Right forelimb (tissue), 1 donor: ENCODE measurements at places on chromosomes 3 and 15.

GRCh38 chr3:42066516-42067181 lies 24.5 kb upstream of the TRAK1 start:
- no peak for DNase-seq

DNA sequence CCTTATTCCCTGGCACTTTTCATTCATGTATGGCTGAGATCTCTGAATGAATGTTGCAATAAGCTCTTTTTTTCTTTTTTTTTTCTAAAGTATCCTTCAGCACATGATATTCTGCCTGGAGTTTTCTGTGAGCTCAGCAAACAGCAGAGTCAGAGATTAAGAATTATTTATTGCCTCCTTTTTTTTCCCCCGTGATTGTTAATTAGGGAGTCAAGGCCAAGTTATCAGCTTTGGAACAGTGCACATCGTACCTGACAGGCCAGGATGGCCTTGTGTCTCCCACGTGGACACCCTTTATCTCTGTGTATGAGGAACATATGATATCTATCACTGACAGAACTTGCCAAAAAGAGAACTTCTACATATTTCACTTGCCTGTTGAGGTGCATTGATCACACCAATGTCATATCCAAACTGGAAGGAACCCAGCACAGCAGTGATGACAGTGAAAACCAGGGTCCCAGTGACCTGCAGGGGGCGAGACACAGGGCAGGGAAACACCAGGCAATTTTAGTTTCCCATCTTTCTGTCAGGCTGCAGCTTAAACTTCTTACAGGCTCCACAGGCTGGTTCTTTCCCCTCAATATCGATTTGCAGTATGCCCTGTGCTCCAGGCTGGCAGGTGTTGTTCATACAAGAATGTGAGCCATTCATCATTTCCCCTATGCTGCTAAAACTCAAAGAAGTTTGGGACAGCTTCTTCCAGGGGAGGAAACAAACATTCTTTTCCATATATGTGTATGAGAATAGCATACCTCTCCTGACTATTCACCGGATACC lies 8.2 kb downstream of the SLC2A2 start:
- DNase-seq, result no peak

- no peak for DNase-seq
Observed at GRCh38 chr3:117145677-117146076, 436.1 kb downstream of the TUSC7 start.

GRCh38 chr3:172513488-172513887 lies 9.7 kb downstream of the TNFSF10 start:
- no peak for DNase-seq

DNA sequence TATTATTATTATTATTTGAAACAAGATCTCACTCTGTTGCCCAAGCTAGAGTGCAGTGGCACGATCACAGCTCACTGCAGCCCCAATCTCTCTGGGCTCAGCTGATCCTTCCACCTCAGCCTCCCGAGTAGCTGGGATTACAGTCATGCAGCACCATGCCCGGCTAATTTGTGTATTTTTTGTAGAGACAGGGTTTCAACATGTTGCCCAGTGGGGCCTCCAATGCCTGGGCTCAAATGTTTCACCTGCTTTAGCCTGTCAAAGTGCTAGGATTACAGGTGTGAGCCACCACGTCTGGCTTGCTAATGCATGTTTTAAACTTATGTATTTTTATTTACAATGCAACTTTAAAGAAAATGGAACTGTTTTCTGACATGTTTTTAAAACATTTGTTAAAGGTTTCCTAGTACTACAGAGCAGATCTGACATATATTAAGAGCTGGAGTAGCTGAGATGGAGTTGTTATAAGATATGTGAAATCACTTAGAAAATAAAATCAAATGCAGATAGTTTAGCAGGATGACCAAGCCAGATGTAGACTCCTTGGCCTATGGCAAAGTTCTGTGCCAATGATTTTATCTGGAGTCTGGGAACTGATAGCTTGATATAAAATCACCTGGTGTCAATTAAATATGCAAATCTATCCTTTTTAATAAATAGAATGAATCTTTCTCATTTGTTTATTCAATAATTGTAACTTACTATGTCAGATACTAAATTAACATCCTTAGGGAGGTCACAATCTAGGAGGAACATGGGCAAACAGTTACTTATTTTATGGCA lies 310.1 kb upstream of the NAALADL2 start:
- no peak for DNase-seq

GRCh38 chr3:161149529-161149928 lies 44.4 kb upstream of the B3GALNT1 start:
- DNase-seq, result no peak

DNA sequence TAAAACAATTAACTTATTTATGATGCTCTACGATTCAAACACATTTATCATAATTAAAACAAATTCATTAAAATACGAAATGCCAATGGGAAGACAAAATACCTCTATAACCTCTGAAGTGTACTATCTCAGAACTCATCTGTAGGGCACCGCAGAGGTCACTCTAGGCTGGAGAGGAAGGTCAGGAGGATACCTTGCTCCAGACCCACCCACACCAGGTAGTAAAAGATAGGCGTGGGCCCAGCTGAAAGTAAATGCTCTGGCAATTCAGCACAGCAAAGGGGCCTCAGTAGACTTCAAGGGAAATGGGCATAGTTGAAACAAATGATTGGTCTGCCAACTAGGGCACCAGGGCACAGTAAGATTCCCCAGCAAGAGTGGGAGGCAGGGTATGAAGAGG lies 26.0 kb upstream of the SPPL2A start:
- DNase-seq, result no peak

DNA sequence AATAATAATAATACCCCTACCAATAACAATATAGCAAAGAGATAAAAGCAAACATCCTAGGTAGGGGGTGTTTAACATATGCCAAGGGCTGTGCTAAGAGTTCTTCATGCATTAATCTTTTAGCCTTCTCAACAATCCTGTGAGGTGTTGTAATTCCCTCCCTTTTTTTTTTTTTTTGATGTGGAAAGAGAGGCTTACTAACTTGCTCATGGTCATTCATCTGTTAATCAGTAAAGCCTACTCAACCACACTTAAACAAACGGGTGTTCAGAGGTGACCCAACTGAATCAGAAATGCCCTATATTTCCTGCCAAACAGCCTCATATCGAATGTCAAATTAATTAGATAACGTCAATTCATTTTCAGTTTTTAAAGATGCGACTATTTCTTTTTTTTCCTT lies 232.1 kb downstream of the CTNNB1 start:
- DNase-seq, result no peak

DNA sequence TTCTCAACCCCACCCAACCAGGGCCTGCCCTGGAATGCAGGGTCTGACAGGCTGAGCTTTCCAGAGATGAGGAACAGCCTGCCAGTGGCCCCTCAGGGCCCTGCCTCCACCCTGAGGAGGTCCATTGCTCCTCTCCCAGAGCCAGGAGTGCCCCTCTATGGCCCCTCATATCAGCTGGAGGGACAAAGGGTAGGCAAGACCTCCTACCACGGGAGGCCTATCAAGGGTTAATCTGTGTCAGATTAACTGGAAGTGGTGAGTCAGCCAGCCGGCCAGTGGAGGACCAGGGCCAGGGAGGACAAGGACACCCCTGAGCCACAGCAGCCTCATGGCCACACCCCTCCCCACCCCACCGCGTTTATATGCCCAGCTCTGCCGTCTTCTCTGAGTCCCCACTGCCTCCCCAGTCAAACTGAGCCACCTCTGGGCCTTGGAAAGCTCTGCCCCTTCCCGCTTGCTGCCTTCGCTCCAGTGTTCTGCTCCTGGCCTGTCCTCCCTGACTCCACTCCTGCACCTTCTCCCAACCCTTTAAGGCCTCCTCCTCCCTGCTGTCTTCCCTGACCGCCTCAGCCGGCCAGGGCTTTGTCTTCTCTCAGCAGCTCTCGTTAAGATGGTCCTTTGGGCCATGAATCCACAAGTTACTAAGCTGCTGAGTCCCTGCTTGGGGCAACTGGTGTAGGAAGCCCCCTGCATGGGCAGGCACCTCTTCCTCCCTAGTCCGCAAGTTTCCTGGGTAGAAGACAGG lies 6.5 kb downstream of the CCDC33 start:
- no peak for DNase-seq

- no peak for DNase-seq
Observed at GRCh38 chr3:129919806-129920205, 26.3 kb upstream of the TMCC1 start.

GRCh38 chr3:98784042-98784441 lies 20.9 kb downstream of the ST3GAL6 start:
- no peak for DNase-seq

DNA sequence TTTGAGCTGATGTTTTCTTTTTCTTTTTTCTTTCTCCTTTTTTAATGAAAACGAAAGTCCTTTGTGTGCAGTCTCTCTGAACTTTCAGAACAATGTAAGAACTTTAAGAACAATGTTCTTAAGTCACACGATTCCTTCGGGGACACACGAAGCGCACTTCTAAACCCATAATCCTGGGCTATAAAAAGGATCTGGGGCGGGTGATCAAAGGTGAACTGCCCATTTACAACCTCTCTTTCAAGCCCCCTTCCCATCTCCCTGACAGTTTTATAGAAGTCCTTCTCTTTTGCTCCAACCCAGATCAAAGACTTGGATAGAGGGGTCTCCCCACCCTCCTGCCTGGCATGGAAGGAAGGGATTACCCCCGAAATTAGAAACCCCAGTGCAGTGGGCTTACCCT lies 126.8 kb downstream of the BDH1 start:
- no peak for DNase-seq

DNA sequence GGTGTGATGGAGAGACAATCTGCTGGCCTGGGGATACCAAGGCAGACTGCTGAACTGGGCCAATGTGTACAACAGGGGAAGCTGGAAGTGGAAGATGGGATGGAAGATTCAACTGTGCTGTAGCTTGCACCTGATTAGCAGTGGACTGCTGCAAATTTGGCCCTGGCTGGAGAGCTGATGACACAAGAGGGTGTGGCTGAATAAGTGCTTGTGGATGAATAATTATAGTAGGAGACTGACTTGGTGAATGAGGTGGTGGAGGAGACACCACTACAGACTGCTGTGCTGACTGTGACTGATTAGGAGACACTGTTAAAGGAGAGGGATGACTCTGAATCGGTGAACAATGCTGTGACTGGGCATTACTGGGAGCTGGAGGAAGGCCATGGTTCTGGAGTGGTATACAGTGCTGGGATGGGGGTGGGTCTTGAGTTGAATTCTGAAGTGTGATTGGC lies 52.5 kb downstream of the PHC3 start:
- no peak for DNase-seq

GRCh38 chr3:113485161-113485609 lies 29.8 kb downstream of the SPICE1 start:
- DNase-seq, result no peak
